CD4-positive, alpha-beta T cell (primary cell): ENCODE measurements at places on chromosomes 12 and 14.

DNA sequence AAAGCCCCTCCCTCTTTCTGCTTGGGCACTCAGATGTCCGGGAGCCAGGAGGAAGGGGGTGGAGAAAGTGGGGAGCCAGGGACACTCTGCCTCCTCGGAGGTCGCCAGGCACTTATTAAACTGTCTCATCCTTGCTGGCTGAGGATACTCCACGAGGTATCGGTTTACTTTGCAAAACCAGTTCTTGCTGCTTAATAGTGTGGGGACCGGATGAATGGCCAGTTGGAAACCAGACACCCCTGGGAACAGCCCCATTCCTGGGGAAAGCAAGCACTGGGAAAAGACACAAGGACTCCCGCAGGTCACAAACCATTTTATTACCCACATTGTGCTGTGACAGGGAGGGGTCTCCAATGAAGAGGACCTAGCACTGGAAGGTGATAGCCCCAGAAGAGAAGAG lies 34.2 kb downstream of the CCDC88C start:
- DNase-seq, result no peak

- DNase-seq, result no peak
Observed at GRCh38 chr12:76282744-76283143, 65.5 kb downstream of the BBS10 start.

DNA sequence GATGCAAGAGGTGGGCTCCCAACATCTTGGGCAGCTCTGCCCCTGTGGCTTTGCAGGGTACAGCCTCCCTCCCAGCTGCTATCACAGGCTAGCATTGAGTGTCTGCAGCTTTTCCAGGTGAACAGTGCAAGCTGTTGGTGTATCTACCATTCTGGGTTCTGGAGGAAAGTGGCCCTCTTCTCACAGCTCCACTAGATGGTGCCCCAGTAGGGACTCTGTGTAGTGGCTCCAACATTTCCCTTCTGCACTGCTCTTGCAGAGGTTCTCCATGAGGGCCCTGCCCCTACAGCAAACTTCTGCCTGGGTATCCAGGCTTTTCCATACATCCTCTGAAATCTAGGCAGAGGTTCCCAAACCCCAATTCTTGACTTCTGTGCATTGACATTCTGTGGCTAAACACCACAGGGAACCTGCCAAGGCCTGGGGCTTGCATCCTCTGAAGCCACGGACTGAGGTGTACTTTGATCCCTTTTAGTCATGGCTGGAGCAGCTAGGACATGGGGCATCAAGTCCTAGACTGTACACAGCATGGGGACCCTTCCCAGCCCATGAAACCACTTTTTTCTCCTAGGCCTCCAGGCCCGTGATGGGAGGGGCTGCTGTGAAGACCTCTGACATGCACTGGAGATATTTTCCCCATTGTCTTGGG lies 24.0 kb upstream of the SLC38A1 start:
- no peak for DNase-seq

DNA sequence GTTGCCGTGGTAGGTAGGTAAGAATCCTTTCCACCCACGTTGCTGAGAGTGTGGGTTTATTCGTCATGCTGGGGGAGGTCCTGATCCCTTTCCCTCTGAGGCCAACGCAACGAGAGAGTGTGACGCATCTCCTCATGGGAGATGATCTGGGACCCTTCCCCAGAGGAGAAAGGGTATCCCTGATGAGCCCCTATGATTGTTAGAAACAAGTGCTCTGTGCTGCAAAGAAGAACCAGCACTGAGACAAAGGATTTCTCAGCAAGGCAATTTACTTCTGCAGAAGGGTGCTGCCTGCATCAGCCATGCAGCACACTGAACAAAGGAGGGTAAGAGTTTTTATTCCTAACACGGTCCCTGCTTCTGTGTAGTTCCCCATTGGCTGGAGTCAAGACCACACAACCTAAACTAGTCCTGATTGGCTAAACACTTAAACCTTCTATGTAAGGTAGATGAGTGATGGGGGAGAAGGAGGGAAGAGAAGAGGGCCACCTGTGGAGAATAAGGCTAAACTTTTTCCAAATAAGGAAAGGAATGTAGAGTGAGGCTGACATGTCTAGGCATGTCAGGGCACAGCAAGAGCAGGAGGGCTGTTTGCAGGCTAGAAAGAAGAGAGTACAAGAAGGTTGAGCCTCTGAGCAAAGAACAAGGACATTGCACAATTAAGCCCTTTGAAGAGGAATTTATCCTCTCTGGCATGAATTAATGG lies 21.3 kb downstream of the CLEC2A start:
- no peak for DNase-seq

GRCh38 chr14:66634876-66635275 lies 126.9 kb downstream of the GPHN start:
- DNase-seq, result no peak

DNA sequence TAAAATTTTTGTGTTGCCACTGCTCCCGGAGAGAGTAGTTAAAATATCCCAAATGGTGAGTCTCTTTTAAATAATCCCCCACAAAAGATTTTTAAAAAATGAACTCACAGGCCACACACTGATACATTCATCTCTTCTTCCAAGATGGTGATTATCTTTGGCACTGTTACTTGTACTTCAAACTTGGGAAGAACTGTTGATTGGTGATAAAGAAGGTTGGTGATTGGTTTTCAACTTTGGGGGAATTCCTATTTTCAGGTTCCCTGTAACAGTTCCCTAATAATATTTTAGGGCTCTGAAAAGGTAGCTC lies 6.6 kb downstream of the A2M start:
- no peak for DNase-seq

GRCh38 chr14:53306267-53306721 lies 153.2 kb upstream of the DDHD1 start:
- DNase-seq, result peak; percentile 9

DNA sequence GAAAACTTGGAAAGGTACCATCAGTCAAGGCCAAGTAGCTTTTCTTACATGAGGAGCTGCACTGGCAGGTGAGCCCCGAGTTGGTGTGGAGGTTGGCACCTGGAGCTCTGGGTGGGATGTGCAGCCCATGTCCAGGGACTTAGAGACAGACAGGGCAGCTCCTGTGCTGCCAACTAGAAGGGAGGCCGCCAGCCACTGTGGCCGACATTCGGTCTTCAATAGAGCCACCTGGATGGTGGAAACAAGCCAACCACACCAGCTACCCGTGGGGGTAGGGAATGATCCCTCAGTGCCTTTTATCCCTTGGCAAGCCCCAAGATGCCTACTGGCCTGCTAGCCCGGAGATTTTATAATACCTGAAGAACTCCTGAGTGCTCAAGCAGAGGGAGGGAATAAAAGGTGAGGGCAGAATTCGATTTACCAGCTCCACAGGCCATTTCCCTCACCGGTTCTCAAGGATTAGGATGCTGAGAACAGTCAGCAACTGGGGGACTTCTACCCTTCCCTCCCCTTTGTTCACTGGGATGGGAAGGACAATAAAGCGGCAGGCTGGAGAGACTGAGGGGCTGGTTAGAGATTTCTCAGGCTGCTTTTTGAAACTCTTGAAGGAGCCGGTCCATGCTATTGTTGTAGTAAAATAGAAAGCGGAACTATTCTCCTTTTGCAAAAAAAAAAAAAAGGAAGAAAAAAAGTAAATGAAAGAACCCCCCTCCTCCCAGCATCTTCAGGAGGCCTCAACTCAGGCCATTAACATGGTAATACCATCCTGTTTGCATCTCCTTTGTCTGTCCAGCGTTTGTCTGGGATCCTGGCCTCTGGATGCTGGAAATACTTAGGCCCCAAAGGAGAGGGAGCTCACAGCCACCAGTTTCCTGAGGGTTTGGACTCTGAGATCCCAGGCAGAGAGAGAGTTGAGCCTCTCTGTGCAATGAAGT lies 321.6 kb downstream of the ZFP36L1 start:
- DNase-seq, result no peak

GRCh38 chr14:21860172-21860571 lies 186.6 kb upstream of the OR4E1 start:
- no peak for DNase-seq

GRCh38 chr14:90319634-90320541 lies 11.9 kb downstream of the NRDE2 start:
- DNase-seq, result no peak

GRCh38 chr12:90321369-90321768 lies 612.7 kb upstream of the ATP2B1 start:
- DNase-seq, result no peak

DNA sequence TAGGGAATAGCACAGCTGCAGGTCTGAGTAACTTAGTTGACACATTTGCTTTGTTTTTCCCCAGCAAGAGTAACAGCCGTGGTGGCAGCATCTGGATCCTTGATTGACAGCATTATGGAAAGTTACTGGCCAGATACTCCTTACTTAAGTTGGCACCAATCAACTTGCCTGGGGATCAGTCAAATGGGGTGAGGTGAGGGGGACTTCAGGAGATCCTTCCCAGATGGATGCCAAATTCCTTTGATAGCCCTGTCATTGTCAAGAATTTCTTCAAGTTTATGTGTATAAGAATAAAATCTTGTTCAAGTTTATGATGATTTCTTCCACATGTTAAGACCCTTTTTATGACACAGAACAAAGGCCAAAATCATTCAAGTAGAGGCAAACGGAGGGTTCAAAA lies 618.4 kb downstream of the SLC6A15 start:
- no peak for DNase-seq

DNA sequence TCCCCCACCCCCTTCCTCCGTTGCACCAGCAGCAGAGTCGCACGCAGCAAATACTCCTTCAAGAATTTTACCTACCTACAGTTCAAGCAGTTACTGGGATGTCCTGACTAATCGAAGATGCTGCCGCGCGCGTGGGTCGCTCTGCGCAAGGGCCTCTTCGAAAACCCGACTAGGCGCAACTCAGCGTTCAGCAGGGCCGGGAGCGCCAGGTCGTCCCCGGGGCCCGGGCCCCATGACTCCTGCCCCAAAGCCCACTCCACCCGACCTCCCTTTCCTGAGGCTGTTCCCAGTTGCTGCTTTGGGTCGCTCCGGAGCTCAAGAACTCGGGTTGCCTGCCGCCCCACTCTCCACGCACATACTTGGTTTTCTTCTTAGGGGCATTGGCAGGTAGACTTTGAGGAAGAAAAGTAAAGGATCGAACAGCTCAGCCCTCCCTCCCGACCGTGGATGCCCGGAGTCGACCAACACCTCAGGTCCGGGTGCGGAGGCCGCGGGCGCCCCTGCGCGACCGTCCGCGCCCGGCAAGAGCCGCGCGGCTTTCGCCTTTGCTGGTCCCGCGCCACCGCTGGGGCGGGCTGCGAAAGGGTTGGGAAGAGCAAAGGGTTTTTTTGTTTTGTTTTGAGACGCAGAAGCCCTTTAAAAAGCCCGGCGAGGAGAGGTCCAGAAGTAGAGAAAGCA lies 1.9 kb downstream of the BMP4 start:
- no peak for DNase-seq

GRCh38 chr12:131028587-131029338 lies 75.1 kb downstream of the ADGRD1 start:
- no peak for DNase-seq

DNA sequence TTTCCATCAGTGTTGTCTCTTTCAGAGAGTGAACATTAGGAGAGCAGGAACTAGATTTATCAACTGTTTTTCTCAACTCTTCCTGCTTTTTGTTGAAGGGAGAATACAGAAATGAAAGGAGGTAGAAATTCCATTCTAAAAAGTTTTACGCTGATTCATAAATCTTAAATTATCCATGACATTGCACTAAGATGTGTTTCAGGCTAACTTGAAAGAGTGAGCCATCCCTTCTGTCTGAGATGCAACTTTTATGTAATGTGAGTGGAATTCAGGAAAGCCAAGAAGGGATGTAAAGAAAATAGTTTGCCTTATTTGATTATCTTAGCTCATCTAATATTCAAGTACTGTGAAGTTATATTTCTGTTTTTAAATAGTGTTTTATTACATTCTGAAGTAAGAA lies 349.5 kb upstream of the RGS6 start:
- no peak for DNase-seq

GRCh38 chr14:26522967-26523366 lies 74.9 kb downstream of the NOVA1 start:
- DNase-seq, result no peak

GRCh38 chr12:32507942-32508320 lies 108.6 kb downstream of the FGD4 start:
- no peak for DNase-seq

GRCh38 chr12:111089616-111090015 lies 169.2 kb upstream of the MYL2 start:
- no peak for DNase-seq

DNA sequence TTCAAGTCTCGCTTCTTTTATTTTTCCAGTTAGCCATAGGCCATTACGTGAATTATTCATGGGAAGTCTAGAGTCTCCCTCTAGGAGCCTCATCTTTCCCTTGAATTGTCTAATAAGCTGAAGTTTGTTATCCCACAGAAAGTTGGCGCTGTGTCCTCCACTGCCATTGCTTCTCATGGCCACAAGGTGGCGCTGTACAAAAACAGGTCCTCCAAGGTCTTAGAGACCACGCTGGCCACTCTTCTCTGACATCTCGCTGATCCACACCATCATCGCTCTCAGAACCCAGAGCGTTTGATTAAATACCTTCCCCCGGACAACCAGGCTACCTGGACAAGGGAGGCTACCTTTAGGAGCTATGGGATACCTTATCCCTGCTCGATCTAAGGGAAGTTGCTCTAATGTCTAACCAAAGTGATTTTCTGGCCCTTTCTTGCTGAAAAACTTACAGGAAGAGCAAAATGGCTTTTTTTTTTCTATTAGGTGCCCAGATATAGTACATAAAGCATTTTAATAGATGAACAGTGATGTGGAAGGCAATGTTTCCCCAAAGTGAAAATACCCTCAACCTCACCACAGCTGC lies 110.0 kb downstream of the CCDC60 start:
- DNase-seq, result peak; percentile 53

GRCh38 chr12:102050660-102051430 lies 10.9 kb downstream of the WASHC3 start:
- DNase-seq, result no peak

- no peak for DNase-seq
Observed at GRCh38 chr14:101239065-101239464, 322.2 kb upstream of the DIO3 start.

- no peak for DNase-seq
Observed at GRCh38 chr14:54219261-54220070, 177.3 kb upstream of the CDKN3 start.

GRCh38 chr14:90880282-90880681 lies 64.1 kb upstream of the TTC7B start:
- no peak for DNase-seq

DNA sequence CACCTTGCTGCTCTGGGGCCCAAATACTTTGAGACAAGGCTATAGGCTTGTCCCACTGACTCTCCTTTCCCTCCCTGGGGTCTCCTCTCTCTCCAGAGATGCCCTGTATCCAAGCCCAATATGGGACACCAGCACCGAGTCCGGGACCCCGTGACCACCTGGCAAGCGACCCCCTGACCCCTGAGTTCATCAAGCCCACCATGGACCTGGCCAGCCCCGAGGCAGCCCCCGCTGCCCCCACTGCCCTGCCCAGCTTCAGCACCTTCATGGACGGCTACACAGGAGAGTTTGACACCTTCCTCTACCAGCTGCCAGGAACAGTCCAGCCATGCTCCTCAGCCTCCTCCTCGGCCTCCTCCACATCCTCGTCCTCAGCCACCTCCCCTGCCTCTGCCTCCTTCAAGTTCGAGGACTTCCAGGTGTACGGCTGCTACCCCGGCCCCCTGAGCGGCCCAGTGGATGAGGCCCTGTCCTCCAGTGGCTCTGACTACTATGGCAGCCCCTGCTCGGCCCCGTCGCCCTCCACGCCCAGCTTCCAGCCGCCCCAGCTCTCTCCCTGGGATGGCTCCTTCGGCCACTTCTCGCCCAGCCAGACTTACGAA lies 3.1 kb downstream of the NR4A1 start:
- no peak for DNase-seq
